A549 treated with RU486 at 1 μM for 4 hours (cell line): ENCODE measurements at places on chromosomes 7 and 10. TPM values are rescaled to one million over a fixed set of nuclear protein-coding genes. Genes with fewer than 3 reads are reported as not detected.

EEF1AKMT2 gene
- total RNA-seq: 10.3 to 23.4 TPM (median 18.1 TPM) in 5 replicates

INPP5A gene
- total RNA-seq: 11.1 to 15.2 TPM (median 13.7 TPM) in 5 replicates

GNGT1 gene
- total RNA-seq: not detected in 5 replicates

LRMDA gene
- total RNA-seq: 3.1 to 6.5 TPM (median 4.6 TPM) in 5 replicates

EPO gene
- total RNA-seq: 0.07 to 0.23 TPM in 2 of 5 replicates, not detected in the others

CYP26C1 gene
- not detected in 5 replicates for total RNA-seq

TMEM236 gene
- 0.03 to 0.07 TPM (median 0.06 TPM) in 5 replicates for total RNA-seq

NODAL gene
- total RNA-seq: not detected in 5 replicates

CPED1 gene
- 0.08 TPM in 1 of 5 replicates, not detected in the others for total RNA-seq

AFAP1L2 gene
- 18.1 to 27.0 TPM (median 25.9 TPM) in 5 replicates for total RNA-seq

KIF20B gene
- 6.2 to 17.5 TPM (median 16.1 TPM) in 5 replicates for total RNA-seq

RHOBTB1 gene
- 5.4 to 8.5 TPM (median 6.9 TPM) in 5 replicates for total RNA-seq

ANXA8 gene
- total RNA-seq: 25.9 to 36.6 TPM (median 29.7 TPM) in 5 replicates

KNDC1 gene
- total RNA-seq: 0.77 to 2.4 TPM (median 0.94 TPM) in 5 replicates

OPN1SW gene
- not detected in 5 replicates for total RNA-seq

SH3PXD2A gene
- total RNA-seq: 1.3 to 2.3 TPM (median 1.9 TPM) in 5 replicates

IMMP2L gene
- total RNA-seq: 16.7 to 21.4 TPM (median 18.9 TPM) in 5 replicates

GHRHR gene
- total RNA-seq: 0.29 TPM in 1 of 5 replicates, not detected in the others

SORBS1 gene
- 0.32 to 0.69 TPM (median 0.54 TPM) in 5 replicates for total RNA-seq

GTPBP4 gene
- 102 to 134 TPM (median 109 TPM) in 5 replicates for total RNA-seq

ARHGAP22 gene
- total RNA-seq: 2.8 to 5.1 TPM (median 3.9 TPM) in 5 replicates

TMEM225B gene
- 0.59 to 0.94 TPM (median 0.87 TPM) in 5 replicates for total RNA-seq

CYP3A4 gene
- 0.10 TPM in 1 of 5 replicates, not detected in the others for total RNA-seq

WIPF3 gene
- total RNA-seq: 0.53 to 0.78 TPM (median 0.58 TPM) in 5 replicates

HMX3 gene
- total RNA-seq: 0.12 TPM in 1 of 5 replicates, not detected in the others
